ENCODE measurements at places on chromosomes 7 and 10. TPM values are rescaled to one million over a fixed set of nuclear protein-coding genes. Genes with fewer than 3 reads are reported as not detected.

DNA sequence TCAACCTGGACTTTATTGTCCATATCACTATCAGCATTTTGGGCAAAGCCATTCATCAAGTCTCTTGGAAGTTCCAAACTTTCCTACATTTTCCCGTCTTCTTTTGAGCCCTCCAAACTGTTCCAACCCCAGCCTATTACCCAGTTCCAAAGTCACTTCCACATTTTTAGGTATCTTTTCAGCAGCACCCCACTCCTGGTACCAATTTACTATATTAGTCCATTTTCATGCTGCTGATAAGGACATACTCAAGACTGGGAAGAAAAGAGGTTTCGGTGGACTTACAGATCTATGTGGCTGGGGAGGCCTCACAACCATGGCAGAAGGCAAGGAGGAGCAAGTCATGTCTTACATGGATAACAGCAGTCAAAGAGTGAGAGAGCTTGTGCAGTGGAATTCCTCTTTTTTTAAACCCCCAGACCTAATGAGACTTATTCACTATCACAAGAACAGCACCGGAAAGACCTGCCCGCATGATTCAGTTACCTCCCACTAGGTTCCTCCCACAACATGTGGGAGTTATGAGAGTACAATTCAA is 50.2 kb downstream of the NRF1 start:
- no peak for DNase-seq

Gene PPRC1
- total RNA-seq: 42.6 TPM

DNA sequence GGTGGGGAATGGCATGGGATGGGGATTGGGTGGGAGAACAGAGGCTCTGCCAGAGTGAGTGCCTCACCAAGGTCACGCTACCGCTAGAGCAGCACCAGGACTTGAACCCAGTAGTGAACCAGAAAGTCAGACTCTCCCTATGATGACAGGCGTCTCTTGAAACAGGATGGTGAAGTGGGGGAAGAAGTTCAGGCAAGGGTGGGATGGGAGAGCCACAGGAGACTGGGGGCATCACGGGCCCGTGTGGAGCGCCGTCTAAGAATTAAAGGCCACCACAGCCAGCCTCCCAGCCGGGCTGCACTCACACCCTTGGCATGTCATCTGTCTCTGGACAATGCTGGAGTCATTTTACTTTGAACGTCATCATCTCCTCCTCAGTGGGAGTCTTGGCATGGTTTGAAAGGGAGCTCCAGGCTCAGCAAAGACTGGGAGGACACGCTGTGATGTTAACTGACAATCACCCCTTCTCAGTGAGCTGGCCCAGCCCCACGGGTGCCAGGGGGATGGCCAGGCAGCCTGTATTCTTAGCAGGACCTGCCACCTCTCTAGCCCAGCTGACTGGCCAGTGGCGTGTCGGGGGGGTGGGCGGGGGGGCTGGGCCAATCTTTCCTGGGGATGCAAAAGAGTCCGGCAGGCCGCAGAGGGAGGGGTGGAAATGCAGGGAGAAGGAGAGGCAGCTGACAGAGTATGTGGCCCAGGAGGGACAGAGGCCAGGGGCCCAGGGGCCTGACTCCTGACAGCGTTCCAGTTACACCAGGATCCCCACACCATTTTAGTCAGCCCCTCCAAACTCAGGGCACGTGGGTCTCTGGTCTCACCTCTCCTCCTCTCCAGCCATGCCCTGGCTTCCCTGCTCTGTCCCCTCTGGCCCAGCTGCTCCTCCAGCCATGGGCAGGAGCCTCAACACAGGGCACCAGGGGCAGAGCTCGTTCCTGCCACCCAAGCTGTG is 96.2 kb downstream of the VOPP1 start:
- no peak for DNase-seq

Gene ANXA8
- total RNA-seq: 144 TPM

- DNase-seq: no peak
Observed at GRCh38 chr10:54148508-54148907, 652.5 kb downstream of the PCDH15 start.
